ENCODE measurements at places on chromosomes 4 and X.

DNA sequence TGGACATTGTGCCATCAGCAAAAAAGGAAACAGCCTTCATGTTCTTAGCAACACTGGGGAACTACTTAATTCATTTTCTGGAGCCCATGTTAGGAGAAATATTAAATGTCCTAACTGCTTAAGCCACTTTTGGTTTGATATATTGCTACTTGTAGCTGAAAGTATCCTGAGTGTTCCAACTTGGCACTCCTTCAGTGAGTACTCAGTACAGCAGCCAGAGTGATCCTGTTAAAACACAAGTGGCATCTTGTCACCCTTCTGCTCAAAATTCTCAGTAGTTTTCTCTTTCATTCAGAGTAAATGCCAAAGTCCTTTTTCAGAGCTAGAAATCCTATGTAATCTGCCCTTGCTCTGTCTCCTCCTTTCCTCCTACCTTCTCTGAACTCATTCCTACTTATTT, 522.0 kb downstream of the GRID2 start:
- H3K27me3 ChIP-seq = no peaks in the 10 kb centered on the region
- H3K4me3 ChIP-seq = no peak overlapping the region
- H3K27ac ChIP-seq = no peak overlapping the region
- H3K4me1 ChIP-seq = no peaks in the 10 kb centered on the region
- no peak for DNase-seq

DNA sequence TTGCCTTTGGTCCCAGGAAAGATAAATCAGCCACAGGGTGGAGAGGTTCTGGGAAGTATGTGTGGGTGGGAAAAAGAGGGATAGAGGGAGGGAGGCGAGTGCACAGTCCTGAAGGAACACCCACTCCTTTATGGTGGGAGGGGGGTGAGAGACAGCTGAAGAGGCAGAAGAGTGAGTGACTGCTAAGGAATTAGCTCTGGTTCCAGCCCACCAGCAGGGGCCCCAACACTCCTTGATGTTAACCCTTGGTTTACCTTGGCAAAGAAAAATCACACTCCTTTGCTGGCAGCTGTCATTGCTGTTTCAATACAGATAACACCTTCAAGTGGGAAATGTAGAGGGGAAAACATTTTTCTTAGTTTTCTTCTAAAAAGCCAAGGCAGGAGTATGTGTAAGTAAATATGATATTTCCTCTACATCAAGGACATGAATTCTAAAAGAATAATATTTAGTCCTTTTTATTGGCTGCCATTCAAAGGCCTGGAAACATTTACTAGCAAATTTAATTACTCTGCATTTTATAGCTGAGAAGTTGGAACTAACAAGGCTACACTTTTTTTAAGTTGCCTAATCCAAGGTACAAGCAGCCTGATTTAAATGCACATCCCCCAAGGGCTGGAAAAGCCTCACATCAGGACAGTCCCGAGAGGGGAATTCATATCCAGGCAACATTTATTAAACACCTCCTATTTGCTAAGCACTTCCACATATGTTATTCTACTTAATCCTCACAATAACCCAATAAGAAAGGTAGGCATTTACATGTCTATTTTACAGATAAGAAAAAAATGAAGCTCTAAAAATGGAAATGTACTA, 81.7 kb downstream of the HS6ST2 start:
- H3K4me3 ChIP-seq = no peak overlapping the region
- no peak overlapping the region for H3K27ac ChIP-seq
- H3K36me3 ChIP-seq = no peaks in the 10 kb centered on the region
- no peaks in the 10 kb centered on the region for H3K4me1 ChIP-seq
- no peak for DNase-seq

DNA sequence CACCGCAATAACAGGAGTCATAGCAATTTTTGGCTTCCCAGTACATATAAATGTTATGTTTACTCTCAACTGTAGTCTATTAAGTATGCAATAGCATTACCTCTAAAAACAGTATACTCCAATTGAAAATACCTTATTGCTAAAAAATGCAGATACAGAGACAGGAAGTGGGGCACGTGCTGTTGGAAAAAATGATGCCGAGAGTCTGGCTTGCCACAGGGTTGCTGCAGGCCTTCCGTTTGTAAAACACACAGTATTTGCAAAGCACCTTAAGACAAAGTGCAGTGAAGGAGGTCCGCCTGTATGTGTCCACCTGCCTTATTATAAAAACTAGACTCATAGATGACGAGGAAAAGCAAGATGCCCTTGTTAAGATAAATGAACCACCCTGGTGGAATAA, 23.5 kb downstream of the CD99 start:
- peaks cover 67% of the 10 kb centered on the region for H3K4me1 ChIP-seq
- no peak overlapping the region for H3K4me3 ChIP-seq
- H3K27ac ChIP-seq = peak overlapping the region; percentile 47
- DNase-seq = peak; percentile 51
- peaks cover 53% of the 10 kb centered on the region for H3K36me3 ChIP-seq
- no peaks in the 10 kb centered on the region for H3K27me3 ChIP-seq

DNA sequence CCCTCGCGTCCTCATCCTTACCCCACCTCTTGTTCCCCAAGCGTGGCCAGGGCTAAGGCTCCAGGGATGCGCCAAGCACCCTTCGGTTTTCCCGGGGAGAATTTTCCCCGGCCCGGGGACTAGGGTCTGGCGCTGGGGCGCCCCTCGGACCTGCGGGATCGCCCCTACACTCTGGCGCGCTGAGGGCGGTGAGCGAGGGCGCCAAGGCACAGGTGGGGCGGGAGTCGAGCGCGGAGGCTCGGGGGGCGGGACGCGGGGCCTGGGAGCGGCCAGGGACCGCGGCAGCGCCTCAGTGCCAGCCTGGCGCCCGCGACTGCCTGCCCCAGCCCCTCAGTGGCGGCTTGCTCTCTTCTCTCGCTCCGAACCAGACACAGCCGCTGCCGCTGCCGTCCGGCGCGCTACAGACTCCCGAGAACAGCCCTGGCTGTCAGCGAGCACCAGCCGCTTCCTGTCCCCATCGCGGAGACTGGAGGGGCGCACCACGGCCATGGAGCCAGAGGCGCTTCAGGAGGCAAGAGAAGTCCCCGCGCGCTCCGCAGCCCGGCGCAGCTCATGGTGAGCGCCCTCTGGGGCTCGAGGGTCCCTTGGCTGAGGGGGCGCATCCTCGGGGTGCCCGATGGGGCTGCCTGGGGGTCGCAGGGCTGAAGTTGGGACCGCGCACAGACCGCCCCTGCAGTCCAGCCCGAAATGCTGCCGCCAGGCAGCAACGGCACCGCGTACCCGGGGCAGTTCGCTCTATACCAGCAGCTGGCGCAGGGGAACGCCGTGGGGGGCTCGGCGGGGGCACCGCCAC, at the start of gene DRD5:
Gene DRD5, plus strand, starts transcription at position 292 of the 793 bp plus-strand sequence. Its CDS starts 396 bp downstream, at position 688.
- H3K27ac ChIP-seq = no peak within 1 kb of the TSS
- peaks cover 52% of the 10 kb centered on the region for H3K27me3 ChIP-seq
- no peak within 1 kb of the TSS for H3K4me3 ChIP-seq
- no peaks in the 10 kb centered on the region for H3K4me1 ChIP-seq

- no peak for DNase-seq
- H3K4me3 ChIP-seq = no peak overlapping the region
- H3K36me3 ChIP-seq = no peaks in the 10 kb centered on the region
- H3K27me3 ChIP-seq = no peaks in the 10 kb centered on the region
Measured at GRCh38 chr4:93867416-93868001, 39.0 kb downstream of the ATOH1 start.

DNA sequence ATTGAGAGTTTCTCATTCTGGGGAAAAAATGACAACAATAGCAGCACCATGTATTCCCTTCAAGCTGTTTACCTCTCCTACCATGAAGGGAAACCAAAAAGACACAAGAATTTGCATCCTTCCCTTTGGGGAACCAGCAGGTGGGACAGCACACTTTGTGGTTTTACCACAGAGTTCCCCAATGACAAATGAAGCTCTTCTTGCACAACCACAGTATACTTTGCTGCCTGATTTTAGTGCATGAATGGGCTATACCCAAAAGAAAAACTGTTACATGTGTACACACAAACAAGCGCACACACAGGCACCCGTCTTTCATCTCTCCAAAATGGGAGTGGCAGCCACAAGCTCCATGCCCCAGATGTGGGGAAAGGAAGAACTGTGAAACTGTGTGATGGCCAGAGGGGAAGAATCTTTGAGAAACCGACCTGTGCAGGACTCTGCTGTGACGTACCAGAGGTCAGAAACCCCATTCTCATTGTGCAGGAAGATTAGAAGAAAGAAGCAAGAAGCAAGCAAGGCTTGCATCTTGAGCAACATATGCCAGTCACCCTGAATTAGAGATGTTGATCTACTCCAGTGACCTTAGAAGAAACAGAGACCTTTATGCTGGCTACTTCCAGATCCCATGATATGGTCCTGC, 2.7 kb upstream of the MAML3 start:
- no peak overlapping the region for H3K27ac ChIP-seq
- H3K4me3 ChIP-seq = no peak overlapping the region
- no peak for DNase-seq
- H3K36me3 ChIP-seq = no peaks in the 10 kb centered on the region
- H3K27me3 ChIP-seq = peaks cover 60% of the 10 kb centered on the region
- H3K4me1 ChIP-seq = peaks cover 37% of the 10 kb centered on the region

DNA sequence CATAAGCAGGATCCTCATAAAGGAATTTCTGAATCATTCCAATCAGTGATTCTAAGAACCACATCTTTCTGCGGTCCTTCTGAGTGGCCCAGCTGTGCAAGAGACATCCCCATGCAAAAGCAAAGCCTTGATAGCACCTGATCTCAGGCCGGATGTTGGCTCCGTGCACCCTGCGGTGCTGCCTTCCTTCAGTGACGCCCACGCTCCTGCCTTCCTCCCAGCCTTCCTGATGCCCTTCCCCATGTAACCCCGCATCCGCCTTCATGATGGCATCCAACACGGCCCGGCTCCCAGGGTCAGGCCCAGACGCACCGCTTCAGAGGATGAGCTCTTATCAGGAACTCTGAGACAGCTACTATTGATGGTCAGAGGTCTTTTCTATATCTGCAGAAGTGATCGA, 20.4 kb upstream of the CYP4V2 start:
- H3K27me3 ChIP-seq = peaks cover 6% of the 10 kb centered on the region
- DNase-seq = no peak
- H3K4me1 ChIP-seq = peaks cover 7% of the 10 kb centered on the region
- no peak overlapping the region for H3K4me3 ChIP-seq
- H3K27ac ChIP-seq = no peak overlapping the region
- H3K36me3 ChIP-seq = no peaks in the 10 kb centered on the region

- no peak for DNase-seq
- H3K4me1 ChIP-seq = no peaks in the 10 kb centered on the region
- H3K4me3 ChIP-seq = no peak overlapping the region
- no peaks in the 10 kb centered on the region for H3K36me3 ChIP-seq
- H3K27me3 ChIP-seq = no peaks in the 10 kb centered on the region
Measured at GRCh38 chrX:73932522-73932921, 369.5 kb downstream of the CHIC1 start.

- no peak for DNase-seq
- H3K4me3 ChIP-seq = no peak overlapping the region
- H3K4me1 ChIP-seq = peaks cover 49% of the 10 kb centered on the region
- H3K27me3 ChIP-seq = no peaks in the 10 kb centered on the region
- H3K36me3 ChIP-seq = peaks cover 32% of the 10 kb centered on the region
Measured at GRCh38 chrX:19882066-19882775, 5.2 kb downstream of the SH3KBP1 start.

DNA sequence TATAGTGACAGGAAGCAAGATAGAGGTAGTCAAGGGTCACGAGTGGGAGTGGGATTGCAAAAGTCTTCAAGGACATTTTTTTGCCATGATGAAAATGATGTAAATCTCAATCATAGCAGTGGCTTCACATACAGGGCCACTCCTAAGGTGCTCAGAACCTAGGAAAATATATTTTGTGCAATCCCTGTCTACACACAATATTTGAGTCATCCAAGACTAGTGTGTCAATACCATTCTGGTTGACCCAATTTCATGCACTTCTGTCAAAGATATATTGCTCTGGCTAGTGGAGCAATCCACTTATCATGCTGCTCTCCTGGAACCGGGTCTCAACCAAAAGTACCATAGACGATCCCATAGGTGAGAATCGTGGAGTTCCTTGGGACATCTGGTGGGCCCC, 24.2 kb upstream of the XPNPEP2 start:
- no peak overlapping the region for H3K27ac ChIP-seq
- H3K4me1 ChIP-seq = no peaks in the 10 kb centered on the region
- no peaks in the 10 kb centered on the region for H3K36me3 ChIP-seq
- no peak overlapping the region for H3K4me3 ChIP-seq
- peaks cover 15% of the 10 kb centered on the region for H3K27me3 ChIP-seq

DNA sequence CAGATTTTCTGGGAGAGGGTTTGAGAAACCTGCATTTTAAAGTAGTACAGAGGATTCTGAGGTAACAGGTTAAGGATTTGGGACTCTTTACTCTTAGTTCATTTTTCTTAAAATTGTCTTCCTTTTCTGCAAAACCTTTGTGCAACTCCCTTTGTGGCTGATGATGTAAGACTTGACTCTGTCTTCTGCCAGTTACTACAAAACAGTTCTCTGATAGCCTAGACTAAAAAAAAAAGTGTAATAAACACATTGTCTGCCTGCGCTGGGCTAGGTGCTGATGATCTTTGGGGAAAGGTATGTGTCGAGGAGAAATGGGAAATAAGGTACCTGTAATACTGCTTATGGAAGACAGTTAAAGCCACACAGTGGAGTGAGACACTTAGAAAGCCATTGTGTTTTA, 28.7 kb downstream of the IL13RA1 start:
- H3K27me3 ChIP-seq = peaks cover 9% of the 10 kb centered on the region
- no peak for DNase-seq
- H3K4me3 ChIP-seq = no peak overlapping the region
- peaks cover 7% of the 10 kb centered on the region for H3K4me1 ChIP-seq

- peak; percentile 83 for DNase-seq
- peak overlapping the region; percentile 88 for H3K27ac ChIP-seq
- H3K36me3 ChIP-seq = peaks cover 9% of the 10 kb centered on the region
- H3K4me3 ChIP-seq = no peak overlapping the region
Measured at GRCh38 chr4:108359130-108359985, 190.6 kb upstream of the LEF1 start.

GRCh38 chr4:99668472-99668871, 10.8 kb upstream of the C4orf54 start:
- peaks cover 3% of the 10 kb centered on the region for H3K27me3 ChIP-seq
- DNase-seq = no peak
- no peaks in the 10 kb centered on the region for H3K4me1 ChIP-seq
- H3K36me3 ChIP-seq = no peaks in the 10 kb centered on the region
- H3K27ac ChIP-seq = no peak overlapping the region
- no peak overlapping the region for H3K4me3 ChIP-seq

GRCh38 chr4:80295826-80296225, 29.4 kb downstream of the FGF5 start:
- no peak overlapping the region for H3K4me3 ChIP-seq
- H3K27ac ChIP-seq = no peak overlapping the region
- no peak for DNase-seq
- H3K36me3 ChIP-seq = no peaks in the 10 kb centered on the region

DNA sequence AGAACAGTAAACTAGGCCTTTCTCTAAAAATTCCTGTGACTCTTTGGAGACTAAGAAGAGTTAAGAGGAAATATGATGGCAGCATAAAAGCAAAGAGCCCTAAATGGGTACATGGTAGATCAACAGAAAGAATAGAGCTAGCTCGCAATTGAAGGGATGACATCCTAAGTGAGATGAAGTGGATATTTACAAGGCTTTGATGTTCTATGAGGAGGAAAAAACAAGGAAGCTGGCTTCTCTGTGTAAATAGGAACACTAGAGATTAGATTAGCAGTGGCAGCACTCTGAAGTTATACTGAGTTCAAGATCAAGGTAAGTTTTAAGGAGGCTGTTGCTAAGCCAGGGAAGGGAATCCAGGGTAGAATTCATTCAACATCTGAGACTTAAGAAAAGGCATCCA, 73.1 kb upstream of the MBNL3 start:
- H3K4me1 ChIP-seq = no peaks in the 10 kb centered on the region
- no peak overlapping the region for H3K4me3 ChIP-seq
- no peak for DNase-seq
- H3K36me3 ChIP-seq = no peaks in the 10 kb centered on the region
- H3K27ac ChIP-seq = no peak overlapping the region
- no peaks in the 10 kb centered on the region for H3K27me3 ChIP-seq

- no peaks in the 10 kb centered on the region for H3K4me1 ChIP-seq
- H3K27me3 ChIP-seq = no peaks in the 10 kb centered on the region
Measured at GRCh38 chr4:177008071-177008835, 215.5 kb upstream of the VEGFC start.
